ENCODE measurements at places on chromosomes 6 and 20.

GRCh38 chr6:163120223-163120622, 294.3 kb upstream of the QKI start:
- no peak for DNase-seq

DNA sequence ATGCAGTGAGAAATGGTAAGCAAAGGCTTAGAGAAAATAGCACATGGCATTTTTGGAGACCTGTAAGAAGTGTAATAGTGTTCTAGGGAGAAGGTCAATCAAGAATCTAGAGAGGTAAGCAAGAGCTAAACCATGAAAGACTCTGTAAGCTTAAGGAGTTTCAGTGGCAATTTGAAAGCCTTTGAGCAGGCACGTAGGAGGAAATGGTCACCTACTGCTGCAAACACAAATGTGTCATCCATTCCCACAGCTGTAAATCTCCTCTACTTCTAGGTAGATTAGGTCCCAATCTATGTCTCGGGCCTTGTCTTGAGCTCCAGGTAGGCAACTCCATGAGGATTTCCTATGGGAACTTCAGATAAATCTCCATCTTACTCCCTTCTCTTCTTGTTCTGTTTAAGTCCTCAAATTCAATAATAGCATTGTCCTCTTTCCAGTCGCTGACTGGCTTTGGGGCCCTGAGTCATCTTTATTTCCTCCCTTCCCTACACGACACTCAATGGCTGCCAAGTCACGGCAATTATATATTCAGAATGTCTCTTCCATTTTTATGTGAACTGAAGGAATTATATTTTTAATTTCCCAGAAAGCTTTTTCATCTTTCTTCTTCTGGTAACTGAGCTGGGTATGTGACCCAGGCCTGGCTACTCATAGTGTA, 24.2 kb upstream of the PAQR8 start:
- DNase-seq: no peak

GRCh38 chr6:29981211-29981812, 39.0 kb downstream of the HLA-A start:
- no peak for DNase-seq

- DNase-seq: no peak
Observed at GRCh38 chr20:44020406-44021148, 105.9 kb downstream of the TOX2 start.

GRCh38 chr6:135268740-135269139, 87.6 kb downstream of the MYB start:
- DNase-seq: no peak

GRCh38 chr6:125812394-125813292, 21.9 kb downstream of the NCOA7 start:
- no peak for DNase-seq

DNA sequence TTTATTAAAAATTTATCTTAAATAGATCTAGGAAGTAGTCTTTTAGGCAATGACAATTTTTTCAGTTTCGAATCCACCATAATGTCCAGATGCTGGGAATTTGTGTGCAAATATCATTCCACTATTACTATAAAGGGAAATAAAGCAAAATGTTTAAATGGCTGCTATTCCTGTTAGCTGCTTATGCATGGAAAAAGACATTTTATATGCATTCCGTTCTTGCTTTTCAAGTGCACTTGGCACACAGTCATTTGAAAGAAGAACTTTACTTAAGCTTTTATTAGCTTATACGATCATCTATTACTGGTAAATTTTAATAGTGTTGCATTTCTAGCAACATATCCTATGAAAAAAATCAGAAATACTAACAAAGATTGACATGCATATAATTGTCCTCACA, 42.0 kb downstream of the PRL start:
- no peak for DNase-seq

GRCh38 chr20:49937027-49937929, 1.1 kb downstream of the RNF114 start:
- DNase-seq: no peak

Measured in left renal pelvis (tissue), 4 donors.